Motor neuron (in vitro differentiated cells): ENCODE measurements at places on chromosomes 5 and 9. TPM values are rescaled to one million over a fixed set of nuclear protein-coding genes. Genes with fewer than 3 reads are reported as not detected.

GRCh38 chr5:160938532-160938931, 86.5 kb upstream of the ATP10B start:
- no peak for ATAC-seq

DNA sequence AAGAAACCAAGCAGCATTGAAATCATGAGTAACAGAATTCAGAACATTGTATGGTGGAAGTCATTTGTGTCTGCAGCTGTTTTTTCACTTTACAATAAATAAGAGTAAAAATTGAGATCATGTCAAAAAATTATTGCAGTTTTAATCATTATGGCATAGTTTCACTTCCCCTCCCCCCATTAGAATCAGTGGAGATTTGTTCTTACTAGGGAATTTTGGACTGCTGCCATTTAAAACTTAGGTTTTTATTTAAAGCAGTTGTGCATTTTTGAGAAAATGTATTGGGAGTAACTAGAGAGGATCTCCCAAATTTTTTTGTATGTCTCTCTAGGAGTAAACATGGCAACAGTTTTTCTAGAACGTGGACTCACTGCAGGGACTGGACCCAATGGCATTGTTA, 20.4 kb downstream of the GTF3C4 start:
- ATAC-seq = no peak

GRCh38 chr5:173330338-173331206, 2.4 kb upstream of the STC2 start:
- ATAC-seq = no peak

GRCh38 chr9:114383521-114384231, 4.1 kb downstream of the AKNA start:
- no peak for ATAC-seq

GRCh38 chr5:135016861-135017290, 17.2 kb downstream of the PITX1 start:
- no peak for ATAC-seq

DNA sequence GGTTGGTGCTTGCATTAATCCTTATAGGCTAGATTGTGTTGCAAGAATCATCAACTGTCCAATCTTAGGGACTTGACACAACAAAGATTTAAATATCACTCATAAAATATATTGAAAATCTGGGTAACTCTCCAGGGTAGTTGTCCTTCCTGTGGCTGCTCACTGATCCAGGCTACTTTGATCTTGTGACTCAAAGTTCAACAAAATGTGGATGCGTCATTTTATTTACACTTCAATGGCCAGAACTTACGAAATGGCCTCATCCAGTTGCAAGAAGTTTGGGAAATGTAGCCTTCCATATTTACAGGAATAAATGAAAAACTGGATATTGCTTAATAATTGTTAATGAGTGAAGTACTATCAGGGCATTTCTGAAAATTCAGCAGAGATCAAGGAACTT, 235.5 kb upstream of the ACTBL2 start:
- peak; percentile 91 for ATAC-seq

GRCh38 chr9:18935541-18935940, 97.5 kb downstream of the SAXO1 start:
- no peak for ATAC-seq

- no peak for ATAC-seq
These were observed 71.0 kb downstream of the USP20 start for GRCh38 chr9:129906298-129906697.

Gene FAM151B
- 3.4 and 4.0 TPM in 2 replicates for total RNA-seq

Gene RANBP6
- 39.0 and 43.9 TPM in 2 replicates for total RNA-seq

Gene CA9
- total RNA-seq = not detected in 2 replicates

Gene PTPN3
- total RNA-seq = 11.5 and 12.6 TPM in 2 replicates

Gene PLPP7
- total RNA-seq = 4.6 and 6.7 TPM in 2 replicates
